Pancreas (tissue), 10 donors: ENCODE measurements at places on chromosomes 1 and 21.

DNA sequence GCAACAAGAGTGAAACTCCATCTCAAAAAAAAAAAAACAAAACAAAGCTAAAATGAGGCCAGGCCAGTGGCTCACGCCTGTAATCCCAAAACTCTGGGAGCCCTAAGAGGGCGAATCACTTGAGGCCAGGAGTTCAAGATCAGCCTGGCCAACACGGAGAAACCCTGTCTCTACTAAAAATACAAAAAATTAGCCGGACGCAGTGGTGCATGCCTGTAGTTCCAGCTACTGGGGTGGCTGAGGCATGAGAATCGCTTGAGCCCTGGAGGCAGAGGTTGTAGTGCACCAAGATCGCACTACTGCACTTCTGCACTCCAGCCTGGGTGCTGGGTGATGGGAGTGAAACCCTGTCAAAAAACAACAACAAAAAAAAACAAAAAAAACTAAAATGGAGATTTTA, 191.2 kb upstream of the SGIP1 start:
- DNase-seq = no peak

DNA sequence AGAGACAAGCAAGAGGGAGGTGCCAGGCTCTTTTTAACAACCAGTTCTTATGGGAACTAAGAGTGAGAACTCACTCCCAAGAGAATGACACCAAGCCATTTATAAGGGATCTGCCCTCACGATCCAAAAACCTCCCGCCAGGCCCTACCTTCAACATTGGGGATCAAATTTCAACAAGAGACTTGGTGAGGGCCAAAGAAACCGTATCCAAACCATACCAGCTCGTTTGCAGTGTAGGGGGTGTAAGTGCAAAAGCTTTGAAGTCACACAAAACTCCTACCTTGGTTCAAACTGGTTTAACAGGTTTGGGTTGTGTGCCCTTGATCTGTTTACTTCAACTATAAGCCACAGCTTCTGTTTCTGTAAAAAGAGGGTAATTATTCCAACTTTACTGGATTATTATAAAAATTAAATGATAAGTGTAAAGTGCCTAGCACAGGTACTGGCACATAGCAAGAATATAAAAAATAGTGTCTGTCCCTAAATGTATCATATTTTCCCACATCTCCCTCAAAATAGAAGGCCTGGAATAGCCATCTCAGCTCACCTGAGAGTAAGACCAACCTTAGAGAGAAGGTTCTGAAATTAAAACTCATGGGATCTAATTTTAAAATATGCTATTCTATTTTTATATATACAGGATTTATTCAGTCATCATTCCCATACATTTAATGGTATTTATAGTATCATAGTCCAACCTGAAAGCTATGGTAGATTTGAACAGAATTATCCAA, 7.0 kb upstream of the USP25 start:
- DNase-seq = peak; percentile 45

DNA sequence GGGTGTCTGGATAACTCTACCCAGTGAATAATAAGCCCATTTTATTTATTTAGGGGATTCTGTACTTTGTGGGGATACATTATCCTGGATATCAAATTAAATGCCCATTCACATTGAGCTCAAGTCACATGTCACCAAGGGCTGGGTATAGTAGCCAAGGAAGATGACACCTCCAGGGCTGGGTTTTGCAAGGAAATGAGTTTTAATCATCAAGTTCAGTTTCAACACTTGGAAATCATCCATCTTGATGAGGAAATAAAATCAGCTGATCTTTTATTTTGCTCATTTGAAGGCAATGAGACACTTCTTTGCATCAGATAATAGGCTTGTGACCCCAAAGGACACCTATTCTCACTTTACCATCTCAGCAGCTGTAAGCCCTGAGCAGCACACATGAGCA, 80.0 kb upstream of the TNR start:
- DNase-seq = no peak

GRCh38 chr1:171739656-171740055, 2.2 kb downstream of the VAMP4 start:
- no peak for DNase-seq

DNA sequence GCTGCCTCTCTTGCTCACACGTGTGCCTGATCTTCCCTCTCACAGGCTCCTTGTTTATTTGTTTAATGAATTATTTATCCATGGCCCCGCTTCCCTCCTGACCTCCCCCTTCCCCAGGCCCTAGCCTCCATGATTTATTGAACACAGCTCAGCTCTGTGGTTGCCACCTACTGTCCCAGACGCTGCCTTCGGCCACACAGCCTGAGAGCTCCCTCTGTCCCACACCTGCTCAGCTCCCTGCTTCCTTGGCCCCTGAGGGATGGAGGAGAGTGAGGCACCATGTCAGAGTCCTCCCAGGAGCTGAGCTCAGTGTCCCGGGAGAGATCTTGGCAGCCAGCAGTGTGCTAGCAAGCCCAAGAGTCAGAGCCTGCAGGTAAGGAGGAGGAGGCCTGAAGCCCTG, 3.1 kb upstream of the EFNA3 start:
- peak; percentile 26 for DNase-seq

GRCh38 chr1:193589597-193590040, 403.2 kb upstream of the B3GALT2 start:
- DNase-seq = no peak

DNA sequence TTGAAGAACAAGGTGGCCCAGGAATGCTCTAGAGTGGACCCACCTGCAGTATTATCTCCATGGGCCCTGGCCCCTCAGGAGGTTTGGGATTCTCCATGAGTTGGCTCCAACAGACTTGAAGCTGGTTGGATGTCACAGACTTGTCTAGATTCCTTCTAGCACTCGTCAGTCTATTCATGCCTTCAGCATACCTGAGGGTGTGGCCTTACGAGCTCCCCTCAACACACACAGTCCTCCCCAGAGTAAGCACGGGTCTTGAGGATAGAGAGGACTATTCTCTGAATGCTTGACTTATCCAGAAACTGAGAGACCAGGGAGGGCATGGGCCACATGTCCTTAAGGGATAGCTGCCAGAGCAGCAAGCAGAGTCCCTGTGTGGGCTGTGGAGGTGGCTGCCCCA, 45.9 kb upstream of the COL6A1 start:
- DNase-seq = no peak

DNA sequence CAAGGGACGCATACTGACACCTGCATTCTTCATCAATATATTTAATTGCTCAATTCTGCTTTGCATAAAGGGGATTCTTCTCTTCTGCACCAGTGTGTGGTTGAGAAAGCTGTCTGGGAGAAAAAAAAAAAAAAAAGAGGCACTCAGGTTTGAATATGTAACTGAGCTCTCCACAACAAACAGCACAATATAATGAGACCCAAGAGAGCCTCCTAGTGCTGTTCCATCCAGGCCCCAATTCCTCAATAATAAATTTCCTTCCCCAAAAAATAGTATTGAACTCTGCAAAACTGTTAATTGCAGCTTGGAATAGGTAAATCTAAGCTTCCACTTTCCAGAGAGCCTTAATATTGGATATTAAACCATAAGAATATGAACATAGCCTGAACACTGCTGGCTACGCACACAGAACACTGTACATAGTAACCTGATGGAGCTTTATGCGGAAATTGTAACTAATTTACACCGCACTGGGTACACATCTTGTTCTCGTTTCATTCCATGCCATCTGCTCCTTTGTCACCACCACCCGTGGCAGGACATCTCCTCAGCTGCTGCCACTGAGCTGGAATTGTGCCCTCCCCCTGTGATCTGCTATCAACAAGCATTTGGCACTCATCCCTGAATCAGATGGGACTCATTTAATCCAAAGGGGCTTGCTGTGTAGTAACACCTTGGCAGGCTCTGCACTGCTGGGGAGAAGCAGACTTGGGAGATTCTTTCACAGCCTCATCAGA, 272.0 kb downstream of the HHIPL2 start:
- DNase-seq = peak; percentile 15

GRCh38 chr1:203045821-203046594, 19.7 kb downstream of the PPFIA4 start:
- no peak for DNase-seq

DNA sequence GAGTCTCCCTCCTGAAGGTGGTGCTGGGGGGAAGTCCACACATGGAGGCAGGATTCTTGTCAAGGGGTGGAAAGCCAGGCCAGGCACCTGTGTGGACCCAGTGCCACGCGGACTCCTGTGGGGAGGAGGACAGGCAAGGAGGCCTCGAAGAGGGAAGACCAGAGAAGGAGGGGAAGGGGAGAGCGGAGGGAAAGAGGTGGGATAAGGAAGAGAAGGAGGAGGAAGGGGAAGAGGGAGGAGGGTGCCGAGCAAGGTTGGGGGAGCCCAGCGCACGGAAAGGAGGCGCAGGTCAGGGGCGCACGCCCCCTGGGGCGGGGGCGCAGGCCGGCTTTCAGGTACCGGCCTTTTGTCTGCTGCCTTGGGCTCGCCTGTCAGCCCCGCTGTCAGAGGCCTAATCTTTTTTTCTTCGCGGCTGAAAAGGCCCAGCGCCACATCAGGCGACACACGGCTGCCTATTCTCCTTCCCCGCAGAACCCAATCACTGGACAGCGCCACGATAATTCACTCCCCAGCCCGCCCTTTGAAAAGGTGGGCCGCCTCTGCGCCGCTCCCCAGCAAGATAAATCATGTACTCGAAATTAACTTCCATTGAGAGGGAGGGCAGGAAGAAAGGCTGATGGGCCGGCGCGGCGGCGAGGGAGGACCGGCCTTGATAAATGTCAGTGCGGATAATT, 42.5 kb downstream of the PRDM16 start:
- DNase-seq = no peak

DNA sequence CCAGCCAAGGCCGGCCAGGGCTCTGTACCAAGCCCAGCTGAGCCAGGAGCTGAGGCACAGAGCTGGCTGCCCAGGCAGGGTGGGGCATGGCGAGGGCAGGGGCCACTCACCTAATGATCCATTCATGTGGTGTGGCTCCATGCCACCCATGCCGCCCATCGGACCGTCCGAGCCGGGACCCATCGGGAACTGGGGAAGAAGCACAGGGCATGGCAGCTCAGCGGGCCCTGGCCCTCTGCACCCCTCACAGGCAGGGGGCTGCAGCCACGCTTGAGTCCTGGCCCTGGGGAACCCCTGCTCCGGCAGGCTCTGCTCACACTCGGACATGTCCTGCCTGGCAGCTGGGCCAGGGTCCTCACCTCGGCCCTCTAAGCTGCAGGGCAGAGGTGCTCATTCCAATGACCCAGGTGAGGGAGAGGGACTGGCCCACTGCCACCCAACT, 28.7 kb downstream of the MRPL37 start:
- DNase-seq = no peak

- DNase-seq = no peak
Measured at GRCh38 chr1:55331351-55331750, 116.2 kb upstream of the USP24 start.

- no peak for DNase-seq
Measured at GRCh38 chr1:156308078-156308477, 9.0 kb upstream of the VHLL start.

DNA sequence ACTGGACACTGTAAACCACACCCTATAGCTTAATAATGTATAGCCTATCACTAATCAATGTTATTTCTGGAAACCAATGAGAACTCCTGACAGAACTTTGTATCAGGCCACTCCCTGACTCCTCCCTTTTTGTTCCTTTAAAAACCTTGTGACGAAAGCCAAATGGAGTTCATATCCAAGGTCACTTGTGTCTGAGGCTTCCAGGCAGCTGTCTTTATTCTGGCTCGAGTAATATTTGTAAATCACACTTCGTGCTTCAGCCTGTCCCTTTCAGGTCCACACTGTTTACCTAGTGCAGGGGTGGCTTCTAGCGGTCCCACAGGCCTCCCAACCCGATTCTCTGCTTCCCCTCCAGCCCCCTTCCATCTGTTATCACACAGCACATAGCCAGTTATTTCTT, 16.2 kb upstream of the CAPN9 start:
- peak; percentile 56 for DNase-seq

DNA sequence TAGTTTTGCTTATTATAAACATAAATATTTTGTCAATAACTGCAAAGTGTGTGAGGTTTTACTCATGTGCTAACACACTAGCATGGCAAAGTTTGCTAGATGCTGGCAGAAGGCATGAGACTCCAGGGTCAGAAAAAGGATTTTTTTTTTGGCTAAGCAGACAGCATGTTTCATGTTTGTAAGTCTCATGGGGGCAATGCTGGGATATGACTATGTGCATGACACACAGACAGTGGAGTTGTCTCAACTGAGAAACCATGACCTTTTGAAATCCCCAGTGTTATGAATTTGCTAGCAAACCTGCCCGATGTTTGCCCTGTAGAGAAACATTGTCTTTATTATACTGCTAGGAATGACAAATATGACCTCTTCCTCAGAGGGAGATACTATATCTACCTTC, 448.2 kb downstream of the BRINP3 start:
- DNase-seq = no peak

GRCh38 chr1:91795591-91796389, 90.2 kb downstream of the TGFBR3 start:
- DNase-seq = no peak

DNA sequence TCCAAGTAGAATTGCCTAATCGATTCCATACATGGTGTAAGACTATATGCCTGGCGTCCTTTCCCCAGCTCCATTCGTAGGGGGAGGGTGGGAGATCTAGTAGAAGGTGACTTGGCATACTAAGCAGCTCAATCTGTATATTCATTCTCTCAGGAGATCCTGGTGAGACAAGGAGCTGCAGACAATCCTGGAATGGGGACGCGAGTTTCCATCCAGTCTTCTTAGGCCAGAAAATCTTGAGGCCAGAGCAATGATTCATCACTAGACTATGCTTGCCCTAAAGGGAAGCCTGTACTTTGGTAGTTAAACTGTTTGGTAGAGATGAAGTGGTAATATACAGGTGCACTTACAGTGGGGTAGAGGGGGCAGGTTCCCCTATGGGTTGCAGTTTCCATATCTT, 468.7 kb downstream of the ADGRL2 start:
- DNase-seq = no peak

DNA sequence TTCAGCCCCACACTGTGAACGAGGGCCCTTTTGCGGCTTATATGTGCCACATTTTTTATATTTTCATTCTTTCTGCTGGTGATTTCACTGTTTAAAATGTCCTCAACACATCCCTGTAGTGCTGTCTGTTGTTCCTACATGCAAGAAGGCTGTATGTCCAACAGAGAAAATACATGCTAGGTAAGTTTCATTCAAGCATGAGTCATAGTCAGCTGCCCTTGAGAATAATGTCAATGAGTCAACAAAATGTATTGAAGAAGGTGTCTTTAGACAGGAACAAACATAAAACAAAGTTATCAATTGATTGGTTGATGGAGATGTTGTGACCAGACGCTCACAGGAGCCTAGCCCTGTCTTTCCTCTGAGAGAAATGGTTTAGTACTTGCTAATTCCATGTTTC, 553.4 kb downstream of the PLPP3 start:
- DNase-seq = no peak

DNA sequence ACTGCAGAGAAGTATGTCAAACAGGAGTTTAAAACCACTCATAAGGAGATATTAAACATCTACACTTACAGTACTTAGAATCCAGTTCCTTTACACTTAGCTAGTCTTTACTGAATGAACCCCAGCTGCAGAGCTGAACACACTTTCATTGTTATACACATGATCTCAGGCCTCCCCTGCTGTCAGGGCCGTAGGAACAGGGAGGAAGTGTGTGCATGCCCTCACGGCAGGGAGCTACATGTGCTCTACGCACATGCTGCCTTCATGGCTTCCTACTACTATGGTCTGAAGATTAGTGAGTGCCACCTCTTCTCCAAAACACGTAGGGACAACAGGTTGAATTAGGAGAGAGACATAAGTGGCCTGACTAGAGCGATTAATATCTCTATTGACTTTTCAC, 191.5 kb downstream of the SIPA1L2 start:
- no peak for DNase-seq

GRCh38 chr1:171343727-171344472, 29.9 kb downstream of the FMO4 start:
- no peak for DNase-seq
